Vagina (tissue), 2 donors: ENCODE measurements at places on chromosomes 13 and 19.

DNA sequence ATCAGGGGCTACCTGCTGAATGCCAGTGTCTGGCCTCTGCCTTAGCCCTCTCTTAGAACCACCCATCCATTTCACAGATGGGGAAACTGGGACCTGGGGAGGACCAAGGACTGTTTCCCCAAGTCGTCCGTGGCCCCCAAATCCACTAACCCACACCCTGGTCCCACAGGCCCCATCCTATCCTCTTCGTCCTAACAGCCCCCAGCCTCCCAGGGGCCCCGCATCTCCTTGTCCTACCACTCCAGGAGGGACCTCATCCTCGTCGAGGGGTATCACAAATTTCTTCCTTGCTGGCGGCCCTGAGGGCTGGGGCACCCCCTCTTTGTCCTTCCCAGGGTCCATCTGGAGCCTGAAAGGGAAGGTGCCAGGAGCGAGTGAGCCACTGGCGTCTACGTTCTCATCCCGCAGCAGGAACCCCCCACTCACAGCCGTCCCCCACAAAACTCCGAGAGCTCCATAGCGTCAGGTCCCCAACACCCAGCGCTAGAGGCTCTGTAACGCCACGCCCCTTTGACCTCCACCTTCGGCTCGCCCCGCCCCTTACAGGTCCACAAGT, 606 bp downstream of the ERCC1 start:
- DNase-seq, result no peak

GRCh38 chr13:111899714-111900389, 167.1 kb upstream of the SOX1 start:
- peak; percentile 72 for DNase-seq

GRCh38 chr19:52522551-52522950, 4.9 kb upstream of the ZNF808 start:
- DNase-seq, result no peak

GRCh38 chr13:31982540-31982939, 49.0 kb upstream of the FRY start:
- no peak for DNase-seq

GRCh38 chr13:42355092-42355485, 83.1 kb downstream of the AKAP11 start:
- no peak for DNase-seq

DNA sequence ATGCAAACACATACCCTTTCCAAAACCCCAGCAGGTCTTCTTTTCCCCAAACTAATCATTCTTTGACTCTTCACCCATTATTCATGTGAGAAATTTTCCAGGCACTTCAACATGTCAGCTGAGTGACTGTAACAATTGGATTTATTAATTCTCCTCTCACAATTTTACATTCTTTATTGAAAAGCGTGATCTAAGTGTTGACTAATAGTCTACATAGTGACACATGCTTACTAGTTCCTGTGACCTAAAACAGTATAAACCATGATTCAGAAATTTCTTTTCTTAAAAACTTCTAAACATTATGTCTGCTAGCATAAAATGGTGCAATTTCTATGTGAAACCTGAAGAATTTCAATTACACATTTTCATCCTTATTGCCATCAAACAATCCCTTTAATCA, 532.3 kb downstream of the GPC5 start:
- DNase-seq, result no peak

DNA sequence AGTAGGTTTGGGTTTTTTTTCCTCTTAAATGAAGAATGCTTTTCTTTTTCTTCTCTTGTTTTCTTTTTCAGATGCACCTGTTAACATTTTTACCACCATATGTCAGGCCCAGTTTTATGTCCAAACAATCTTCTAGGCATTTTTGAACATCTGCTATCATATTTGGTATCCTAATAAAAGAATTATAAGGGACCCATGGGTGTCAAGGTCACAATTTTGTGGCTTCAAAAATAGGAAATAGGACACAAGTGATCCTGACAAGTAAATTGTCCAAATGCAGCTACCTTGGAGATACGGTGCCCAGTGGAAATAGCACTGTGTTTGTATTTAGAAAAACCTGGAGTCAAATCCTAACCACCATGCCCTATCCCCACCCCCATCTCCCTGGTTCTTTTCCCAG, 270.3 kb downstream of the MZT1 start:
- no peak for DNase-seq

DNA sequence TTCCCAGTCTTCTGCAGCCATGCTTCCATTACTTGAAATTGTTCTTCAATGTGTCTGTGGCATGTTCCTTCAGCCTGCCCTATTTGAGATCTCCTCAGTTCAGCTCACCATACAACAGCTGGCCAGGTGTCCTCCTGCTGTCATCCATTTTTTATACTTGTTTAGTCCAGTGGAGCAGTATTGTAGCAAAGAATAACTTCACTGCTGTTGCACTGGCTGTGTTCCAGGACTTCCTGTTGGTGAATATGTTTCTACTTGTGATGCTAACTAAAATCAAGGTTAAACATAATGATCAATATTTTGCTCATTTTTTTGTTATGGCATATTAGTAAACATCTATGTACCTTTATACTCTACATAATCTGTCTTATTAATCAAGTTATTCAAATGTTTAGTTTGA, 1394.1 kb downstream of the PCDH9 start:
- no peak for DNase-seq

DNA sequence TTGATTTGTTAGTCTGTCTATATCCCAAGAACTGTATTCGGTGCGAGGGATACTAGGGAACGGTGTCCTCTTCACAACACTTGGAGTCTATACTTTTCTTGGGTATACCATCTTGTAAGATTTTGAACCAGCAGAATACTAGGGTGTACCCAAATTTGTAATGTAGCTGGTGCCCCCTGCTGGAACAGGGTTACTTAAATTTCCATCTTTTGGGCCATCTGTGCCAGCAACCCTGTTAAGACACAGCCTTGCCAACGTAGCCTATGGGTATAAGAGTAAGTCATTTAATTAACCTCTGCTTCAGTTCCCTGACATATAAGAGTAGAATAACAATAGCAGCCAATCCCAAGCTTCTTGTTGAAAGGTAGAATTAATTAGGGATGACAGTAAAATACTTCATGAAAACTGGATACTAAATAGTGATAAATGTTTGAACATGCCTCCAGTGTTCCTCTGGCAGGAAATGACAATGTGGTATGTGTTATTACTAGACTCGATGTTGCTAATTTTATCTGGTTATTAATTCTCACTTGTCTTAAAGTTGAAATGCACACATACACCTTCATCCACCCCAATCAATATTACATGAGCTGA, 607.6 kb downstream of the FGF9 start:
- DNase-seq, result no peak

DNA sequence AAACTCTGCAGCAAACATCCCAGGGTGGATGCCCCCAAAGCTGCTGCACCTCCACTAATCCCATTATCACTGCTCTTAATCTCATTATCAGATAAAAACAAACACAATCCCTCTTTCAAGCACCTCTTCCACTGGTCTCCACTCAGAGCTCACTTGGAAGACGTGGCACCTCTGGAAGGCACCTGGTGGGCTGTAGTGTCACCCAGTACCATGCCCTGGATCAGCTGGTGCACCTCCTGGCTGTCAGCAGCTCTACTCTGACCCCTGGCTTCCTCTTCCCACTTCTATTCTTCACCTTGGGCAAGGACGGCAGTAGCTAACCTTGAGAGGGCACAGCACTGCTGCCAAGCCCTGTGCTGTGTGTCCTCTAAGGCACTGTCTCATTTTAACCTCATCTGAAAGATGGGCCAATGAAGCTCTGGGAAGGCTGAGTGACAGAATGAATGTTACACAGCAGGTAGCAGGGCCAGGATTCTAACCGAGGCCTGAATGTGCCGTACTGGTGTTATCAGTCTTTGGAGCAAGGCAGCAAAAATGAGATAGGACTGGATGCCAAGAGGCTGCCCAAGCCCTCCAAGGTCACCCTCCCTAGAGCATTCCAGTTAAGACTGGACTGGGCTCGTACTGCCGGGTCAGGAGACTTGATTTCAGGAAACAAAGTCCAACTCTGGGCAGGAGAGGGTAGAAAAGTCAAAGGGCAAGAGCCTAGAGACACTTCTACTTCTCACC, 7.4 kb downstream of the BRD4 start:
- no peak for DNase-seq

DNA sequence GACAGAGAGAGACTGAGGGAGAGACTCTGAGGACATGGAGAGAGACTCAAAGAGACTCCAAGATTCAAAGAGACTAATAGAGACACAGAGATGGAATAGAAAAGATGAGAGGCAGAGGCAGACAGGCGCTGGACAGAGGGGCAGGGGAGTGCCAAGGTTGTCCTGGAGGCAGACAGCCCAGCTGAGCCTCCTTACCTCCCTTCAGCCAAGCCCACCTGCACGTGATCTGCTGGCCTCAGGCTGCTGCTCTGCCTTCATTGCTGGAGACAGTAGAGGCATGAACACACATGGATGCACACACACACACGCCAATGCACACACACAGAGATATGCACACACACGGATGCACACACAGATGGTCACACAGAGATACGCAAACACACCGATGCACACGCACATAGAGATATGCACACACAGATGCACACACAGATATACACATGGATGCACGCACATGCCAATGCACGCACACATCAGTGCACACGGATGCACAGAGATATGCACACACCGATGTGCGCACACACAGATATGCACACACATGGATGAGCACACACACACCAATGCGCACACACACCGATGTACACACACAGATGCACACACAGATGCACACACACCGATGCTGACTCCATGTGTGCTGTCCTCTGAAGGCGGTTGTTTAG, 3.3 kb upstream of the F10 start:
- peak; percentile 27 for DNase-seq

DNA sequence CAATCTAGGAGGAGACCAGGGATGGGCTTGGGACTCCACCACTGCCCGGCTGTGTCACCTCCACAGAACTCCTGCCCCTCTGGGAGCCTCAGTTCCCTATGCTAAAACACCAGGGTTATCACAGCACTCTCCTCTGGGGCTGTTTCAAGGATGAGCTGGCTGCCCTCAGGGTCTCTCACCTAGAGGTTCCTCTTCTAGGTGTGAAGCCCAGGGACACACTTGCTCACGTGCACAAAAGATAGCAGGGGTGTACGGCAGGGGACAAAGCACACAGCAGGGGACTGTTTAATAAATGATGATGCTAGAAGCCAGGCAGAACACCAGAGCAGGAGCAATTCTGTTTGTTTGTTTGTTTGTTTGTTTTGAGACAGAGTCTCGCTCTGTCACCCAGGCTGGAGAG, 16.8 kb upstream of the LYPD3 start:
- no peak for DNase-seq

GRCh38 chr13:32528358-32528757, 10.2 kb downstream of the N4BP2L2 start:
- DNase-seq, result no peak

DNA sequence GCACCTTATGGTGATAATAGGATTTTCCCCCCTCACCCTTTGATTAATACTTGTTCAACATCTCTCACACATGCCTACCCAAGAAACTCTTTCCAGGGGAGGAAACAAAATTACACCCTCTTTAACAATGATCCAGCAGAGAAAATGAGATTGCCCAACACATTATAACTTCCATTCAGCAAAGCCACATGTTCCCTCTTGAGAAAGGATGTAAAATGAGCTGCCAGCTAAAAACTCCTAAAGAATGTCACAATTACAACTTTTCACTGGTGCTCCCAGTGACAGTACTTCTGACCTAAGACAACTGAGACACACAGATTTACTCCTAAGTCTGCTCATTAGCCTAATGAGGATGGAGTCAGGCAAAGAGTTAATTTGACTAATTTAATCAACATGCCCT, 621.4 kb downstream of the DIAPH3 start:
- no peak for DNase-seq

DNA sequence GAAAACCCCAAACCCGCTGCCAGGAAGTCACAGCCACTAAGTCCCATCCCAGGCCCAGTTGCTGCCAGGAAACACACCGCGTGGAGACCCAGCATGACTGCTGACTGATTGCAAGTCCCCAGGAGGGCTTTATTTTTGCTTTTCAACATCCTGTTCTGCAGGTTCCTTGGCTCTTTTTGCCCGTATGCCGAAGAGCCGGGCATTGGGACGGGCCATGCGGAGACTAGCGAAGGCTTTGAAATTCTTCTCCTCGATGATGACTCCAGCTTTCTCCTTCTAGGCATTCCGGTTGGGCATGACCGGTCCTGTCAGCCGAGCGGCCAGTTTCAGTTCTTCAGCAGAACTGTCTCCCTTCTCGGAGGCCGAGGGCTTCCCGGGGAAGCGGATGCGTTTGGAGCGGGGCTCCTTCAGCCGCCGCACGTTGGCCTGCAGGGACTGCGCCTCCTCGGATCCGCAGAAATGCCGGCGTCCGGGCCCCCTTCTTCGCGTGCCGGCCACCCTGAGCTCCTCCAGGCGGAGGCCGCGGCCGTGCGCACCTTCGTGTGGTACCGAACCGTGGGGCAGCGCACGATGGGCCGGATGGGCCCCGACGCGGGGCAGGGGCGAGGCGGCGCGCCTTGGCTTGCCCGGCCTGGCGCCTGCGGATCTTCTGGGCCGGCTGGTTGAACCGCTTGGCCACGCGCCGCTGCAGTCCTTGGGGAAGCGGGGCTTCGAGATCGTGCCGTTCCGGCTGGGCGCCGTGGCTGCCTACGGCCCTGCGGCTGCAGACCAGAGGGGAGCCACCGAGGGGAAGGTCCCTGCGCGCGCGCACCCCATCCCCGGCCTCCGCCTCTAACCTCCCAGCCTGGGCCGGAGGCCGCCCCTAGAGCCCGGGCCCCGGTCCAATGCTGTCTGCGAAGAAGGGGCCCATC, 15.2 kb downstream of the ZSCAN5C start:
- DNase-seq, result no peak

GRCh38 chr13:49586717-49587116, 1.4 kb upstream of the RCBTB1 start:
- DNase-seq, result no peak

DNA sequence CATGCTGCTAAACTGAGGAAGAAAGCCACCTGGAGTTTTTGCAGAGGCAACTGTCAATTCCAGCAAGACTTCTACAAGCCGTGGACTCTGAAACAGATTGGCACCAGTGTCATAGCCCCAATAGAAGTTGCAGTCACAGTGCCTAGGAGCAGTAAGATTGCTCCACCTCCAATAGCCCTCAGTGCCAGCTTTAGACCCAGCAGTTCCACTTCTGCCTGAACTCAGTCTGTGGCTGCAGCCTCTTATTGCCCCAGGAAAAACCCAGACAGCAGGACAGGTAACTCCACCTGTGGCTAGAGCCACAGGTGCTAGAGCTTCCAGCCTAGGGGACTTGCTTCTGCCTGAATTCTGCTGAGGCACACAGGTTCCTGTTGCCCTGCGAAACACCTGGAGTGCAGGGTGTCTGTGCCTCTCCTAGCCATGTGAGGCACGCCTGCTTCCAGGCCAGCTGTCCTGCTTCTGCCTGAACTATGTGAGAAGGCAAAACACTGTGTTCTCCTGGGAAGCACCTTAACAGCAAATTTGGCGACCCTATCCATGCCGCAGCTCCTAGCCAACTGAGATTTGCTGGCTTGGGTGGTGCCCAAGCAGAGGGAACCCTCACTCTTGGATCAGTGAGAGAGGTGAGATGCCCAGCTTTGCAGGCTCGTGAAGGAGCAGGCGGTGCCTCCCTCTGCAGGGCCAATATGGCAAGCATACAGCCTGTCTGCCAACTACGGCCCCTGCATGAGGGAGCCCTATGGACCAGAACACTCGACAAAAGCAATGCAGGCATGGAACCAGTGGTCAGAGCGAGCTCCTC, 607.6 kb downstream of the PCDH17 start:
- no peak for DNase-seq
